Adipocyte (in vitro differentiated cells): ENCODE measurements at places on chromosomes 7 and 10.
A peak's percentile ranks its signal among the peaks of the same experiment; 100 is the strongest.

GRCh38 chr10:72030762-72031543 lies 57.4 kb downstream of the SPOCK2 start:
- no peak for DNase-seq

- no peak for DNase-seq
Observed at GRCh38 chr10:125925262-125925834, 29.0 kb downstream of the FANK1 start.

GRCh38 chr7:80346704-80347103 lies 165.2 kb downstream of the GNAT3 start:
- peak; percentile 35 for DNase-seq

DNA sequence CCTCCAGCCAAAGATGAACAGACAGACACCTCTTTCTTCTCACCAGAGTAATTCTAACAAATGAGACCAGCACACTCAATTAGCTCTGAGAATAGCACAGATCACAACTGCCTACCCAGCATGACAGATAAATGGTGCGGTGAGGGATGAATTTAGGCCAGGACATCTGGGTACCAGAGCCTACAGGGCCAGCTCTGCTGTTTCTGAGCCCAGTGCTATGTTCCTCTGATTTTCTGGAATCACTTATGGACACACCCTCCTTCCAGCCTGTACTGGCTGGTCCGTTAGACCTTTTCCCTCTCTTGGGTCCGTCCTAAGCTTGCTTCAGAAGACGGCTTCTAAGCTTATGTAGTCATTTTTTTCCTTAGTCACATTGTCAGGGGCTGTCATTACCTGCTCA lies 73.6 kb downstream of the INSYN2A start:
- DNase-seq = no peak

DNA sequence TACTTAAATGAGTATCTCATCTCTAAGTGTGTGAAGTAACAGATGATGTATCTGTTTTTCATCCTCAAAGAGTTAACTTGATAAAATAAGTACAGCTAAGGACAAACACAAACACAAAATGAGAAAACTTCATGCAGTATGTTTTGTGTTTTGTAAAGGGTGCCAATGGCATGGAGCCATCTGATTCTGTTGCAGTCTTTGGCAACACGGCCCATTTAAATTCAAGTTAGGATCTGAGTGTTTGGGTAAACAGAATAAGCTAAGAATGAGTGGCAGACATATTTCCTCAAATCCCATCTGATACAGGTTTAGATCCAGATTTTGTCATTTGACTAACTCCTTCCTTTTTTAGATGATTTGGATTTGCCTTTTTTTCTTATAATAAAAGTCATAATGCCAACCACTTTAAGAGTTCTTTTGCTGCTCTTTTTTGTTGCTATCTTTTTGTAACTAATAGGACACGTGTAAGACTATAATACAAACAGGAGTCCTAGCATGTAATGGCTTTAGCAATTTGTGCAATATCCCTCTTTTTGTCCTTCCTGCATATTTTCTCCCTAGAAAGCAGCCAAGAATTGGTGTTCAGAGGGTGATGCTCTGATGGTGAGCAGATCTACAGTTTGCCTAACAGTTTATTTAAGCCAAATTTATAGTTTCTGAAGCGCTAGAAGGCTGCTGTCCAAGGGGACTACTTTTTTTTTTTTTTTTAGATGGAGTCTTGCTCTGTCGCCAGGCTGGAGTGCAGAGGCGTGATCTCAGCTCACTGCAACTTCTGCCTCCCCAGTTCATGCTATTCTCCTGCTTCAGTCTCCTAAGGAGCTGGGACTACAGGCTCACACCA lies 18.9 kb upstream of the ACTA2 start:
- no peak for DNase-seq

- DNase-seq = no peak
Observed at GRCh38 chr7:137981668-137982067, 20.2 kb downstream of the CREB3L2 start.

DNA sequence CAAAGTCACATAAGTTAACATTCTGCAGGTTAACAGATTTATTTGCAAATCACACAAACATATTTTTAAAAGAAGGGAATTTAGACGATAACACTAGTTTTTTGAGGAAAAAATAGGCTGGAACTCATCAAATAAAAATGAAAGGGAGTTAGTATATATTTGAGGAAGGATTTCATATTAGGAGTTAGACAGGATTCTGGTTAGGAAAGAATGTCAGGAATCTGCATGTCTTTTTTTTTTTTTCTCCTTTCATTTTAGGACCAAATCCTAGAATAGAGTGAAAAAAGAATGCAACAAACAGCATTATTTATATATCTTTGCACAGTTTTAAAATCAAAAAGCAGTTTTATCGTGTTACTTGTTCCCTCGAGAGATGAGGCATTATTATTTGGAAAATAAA lies 8.9 kb upstream of the TRDMT1 start:
- peak; percentile 56 for DNase-seq

DNA sequence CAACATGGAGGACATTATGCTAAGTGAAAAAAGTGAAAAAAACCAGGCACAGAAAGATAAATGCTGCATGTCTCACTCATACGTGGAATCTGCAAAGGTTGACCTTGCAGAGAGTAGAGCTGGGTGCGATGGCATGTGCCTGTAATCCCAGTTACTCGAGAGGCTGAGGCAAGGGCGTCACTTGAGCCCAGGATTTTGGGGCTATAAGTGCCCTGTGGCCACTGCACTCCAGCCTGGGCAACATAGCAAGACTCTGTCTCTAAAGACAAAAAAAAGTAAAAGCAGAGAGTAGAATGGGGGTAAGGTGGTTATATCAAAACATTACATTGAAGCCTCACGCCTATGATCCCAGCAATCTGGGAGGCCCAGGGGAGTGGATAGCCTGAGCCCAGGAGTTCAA lies 22.8 kb downstream of the CBX3 start:
- DNase-seq = no peak

DNA sequence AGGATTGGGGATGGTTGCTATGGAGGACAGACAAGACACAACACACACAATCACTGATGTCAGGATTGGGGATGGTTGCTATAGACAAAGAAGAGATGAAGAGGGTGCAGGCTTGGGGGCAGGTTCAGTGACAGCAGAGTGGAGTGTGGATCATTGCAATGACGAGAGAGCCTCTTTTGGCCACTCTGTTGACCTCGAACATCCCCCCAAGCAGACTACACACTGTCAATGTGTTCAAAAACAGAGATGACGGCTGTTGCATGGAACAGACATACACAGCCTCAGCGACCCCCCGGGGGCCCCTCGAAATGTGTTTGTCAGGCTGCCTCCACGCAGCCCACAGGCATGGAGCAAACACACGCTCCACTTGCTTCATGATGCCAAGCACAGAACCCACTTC lies 133.0 kb downstream of the PTPRN2 start:
- DNase-seq = no peak

- no peak for DNase-seq
Observed at GRCh38 chr10:124557167-124557566, 95.5 kb downstream of the LHPP start.

- no peak for DNase-seq
Observed at GRCh38 chr7:18400275-18400674, 95.3 kb upstream of the HDAC9 start.

DNA sequence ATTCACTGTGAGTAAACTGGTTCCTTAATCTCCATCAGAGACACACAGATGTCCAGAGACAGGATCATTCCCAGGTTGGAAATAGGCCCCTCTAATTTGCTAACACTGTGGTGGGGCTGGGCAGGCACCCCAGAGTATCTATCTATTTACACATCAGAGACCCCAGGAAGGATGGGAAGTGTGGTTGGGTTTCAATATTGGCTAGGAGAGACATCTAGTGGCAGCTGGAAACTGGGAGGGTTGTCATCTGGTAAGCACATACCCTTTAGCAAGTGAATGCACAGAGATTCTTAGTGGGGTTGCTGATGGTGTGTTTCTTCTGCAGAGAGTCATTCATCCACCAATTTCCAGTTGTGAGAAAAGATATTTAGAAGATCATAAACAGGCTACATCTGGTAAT lies 36.0 kb upstream of the NRG3 start:
- DNase-seq = no peak

- DNase-seq = no peak
Observed at GRCh38 chr10:132297526-132297925, 10.2 kb downstream of the STK32C start.

DNA sequence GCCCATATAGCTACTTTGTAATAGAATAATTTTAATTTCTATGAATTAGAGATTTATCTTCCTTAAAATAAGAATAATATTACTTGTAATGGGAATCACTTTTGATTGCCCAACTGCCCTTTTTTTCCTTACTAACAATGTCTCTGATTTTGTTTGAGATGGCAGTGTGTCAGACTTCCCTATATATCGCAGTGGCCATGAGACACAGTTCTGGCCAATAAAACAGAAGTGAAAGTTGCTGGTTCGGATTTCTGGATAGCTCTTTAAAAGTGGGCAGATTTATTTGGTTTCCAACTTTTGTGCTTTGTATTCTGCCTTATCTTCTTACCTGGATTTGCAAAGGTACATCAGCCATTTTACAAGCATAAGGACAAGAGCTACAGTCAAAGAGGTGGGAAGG lies 170.2 kb downstream of the PPP1R17 start:
- no peak for DNase-seq

GRCh38 chr10:23558361-23558799 lies 119.5 kb downstream of the OTUD1 start:
- no peak for DNase-seq

- no peak for DNase-seq
Observed at GRCh38 chr10:97547271-97547600, 25.3 kb upstream of the ANKRD2 start.

- DNase-seq = no peak
Observed at GRCh38 chr7:8455426-8455825, 22.0 kb downstream of the NXPH1 start.

DNA sequence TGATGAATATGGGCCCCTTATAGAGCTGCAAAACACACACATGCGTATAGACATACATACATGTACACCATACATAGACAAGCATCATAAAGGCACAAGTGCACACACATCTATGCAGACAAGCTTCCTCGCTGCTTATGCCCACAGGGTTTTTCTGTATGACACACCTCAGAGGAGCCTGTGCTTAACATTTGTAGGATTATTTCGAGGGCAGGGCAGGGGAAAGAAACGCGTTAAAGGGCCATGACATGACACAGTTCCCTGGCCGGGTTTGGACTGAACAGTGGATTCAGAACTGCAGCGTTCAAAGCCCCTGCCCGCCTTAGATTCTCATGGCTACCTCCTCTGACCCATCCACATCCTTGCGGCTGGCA lies 44.8 kb downstream of the CHST3 start:
- DNase-seq = no peak

GRCh38 chr10:10677479-10677878 lies 340.2 kb upstream of the CELF2 start:
- no peak for DNase-seq

- no peak for DNase-seq
Observed at GRCh38 chr10:71220689-71221540, 8.5 kb downstream of the UNC5B start.

DNA sequence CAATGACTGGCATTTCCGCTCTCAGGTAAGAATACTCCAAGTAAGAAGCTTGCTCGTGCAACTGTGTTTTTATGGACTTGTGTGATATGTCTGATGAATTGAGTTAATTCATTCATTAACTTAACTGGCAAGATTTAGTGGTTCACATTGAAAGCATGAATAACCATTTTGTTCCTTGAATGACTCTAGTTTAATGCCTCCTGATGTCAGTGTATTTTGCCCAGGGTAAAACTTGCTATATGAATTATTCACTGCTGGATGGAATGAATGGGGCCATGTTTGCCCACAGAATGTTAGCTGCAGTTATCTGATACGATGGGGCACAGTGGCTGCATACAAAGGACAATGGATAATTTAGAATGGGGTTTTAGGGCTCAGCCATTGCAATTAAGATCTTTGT lies 124.1 kb downstream of the ZNF365 start:
- DNase-seq = no peak

- no peak for DNase-seq
Observed at GRCh38 chr10:55019439-55019838, 218.4 kb upstream of the PCDH15 start.

DNA sequence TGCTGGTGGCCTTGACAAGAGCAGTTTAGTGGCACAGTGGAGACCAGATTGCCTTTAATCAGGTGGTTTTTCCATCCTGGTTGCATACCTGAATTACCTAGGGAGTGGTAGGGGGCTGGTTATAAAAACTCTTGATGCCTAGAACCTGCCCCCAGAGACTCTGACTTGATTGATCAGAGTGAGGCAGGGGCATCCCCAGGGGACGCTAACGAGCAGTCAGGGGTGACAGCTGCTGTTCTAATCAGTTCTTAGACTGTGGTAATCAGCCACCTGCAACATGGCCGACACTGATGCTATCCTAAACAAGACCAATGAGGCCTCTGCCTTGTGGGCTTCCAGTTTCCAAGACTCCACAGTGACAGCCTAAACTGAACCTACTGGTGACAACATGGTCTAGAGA lies 2.0 kb upstream of the OPALIN start:
- DNase-seq = no peak

GRCh38 chr7:79159040-79159664 lies 294.3 kb downstream of the MAGI2 start:
- DNase-seq = no peak

GRCh38 chr7:94228678-94229077 lies 166.0 kb upstream of the COL1A2 start:
- no peak for DNase-seq
